ENCODE measurements at places on chromosomes 4 and X.

GRCh38 chr4:5912614-5913019 is 19.7 kb upstream of the CRMP1 start:
- no peak for DNase-seq

DNA sequence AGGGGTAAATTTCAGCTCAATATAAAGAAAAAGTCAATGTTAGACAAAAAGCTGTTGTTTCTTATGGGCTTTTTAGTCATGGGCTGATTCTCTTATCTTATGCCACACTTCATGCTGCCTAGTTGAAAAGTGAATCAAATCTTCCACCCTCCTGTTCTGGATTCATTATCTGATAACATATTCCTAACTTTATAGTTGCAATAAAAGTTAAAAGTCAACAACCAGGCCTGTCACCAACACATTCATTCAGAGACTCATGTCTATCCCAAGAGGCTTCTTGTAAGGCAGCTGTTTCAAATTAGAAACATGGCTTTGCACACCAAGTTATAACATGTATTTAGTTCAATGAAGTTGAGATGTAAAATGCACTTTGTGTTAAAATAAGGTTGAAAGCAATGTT is 243.8 kb downstream of the ADAMTS3 start:
- no peak for DNase-seq

- no peak for DNase-seq
Measured at GRCh38 chr4:3269105-3269927, 20.4 kb downstream of the MSANTD1 start.

- DNase-seq: no peak
Measured at GRCh38 chr4:90624781-90625180, 497.6 kb downstream of the CCSER1 start.

DNA sequence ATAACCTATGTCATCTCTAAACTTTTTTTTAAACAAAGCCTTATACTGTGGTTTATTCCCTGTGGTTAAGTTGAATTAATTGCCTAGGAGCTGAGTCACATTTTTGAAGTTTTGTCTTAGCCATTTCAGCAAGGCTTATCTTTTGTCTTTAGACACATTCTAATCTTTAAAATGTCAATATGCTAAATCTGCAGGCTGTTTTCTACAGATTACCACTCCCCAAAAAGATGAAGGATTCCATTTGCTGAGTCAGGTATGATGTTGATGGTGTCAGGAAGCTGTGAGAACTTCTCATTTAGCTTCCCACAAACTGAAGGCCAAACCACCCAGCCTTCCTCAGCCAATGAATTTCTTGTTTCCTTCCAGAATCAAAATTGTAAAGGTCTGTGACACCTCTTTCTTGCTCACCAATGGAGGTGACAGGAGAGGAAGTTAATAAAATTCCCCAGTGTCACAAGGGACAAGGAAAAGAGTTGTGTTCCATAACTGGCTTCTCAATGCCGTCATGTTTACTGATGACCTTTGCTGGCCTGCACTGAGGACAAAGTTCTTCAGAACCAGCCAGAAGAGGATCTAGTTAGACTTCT is 3.7 kb upstream of the CXCL6 start:
- no peak for DNase-seq

GRCh38 chr4:685679-686412 is 3.1 kb downstream of the SLC49A3 start:
- DNase-seq: no peak

DNA sequence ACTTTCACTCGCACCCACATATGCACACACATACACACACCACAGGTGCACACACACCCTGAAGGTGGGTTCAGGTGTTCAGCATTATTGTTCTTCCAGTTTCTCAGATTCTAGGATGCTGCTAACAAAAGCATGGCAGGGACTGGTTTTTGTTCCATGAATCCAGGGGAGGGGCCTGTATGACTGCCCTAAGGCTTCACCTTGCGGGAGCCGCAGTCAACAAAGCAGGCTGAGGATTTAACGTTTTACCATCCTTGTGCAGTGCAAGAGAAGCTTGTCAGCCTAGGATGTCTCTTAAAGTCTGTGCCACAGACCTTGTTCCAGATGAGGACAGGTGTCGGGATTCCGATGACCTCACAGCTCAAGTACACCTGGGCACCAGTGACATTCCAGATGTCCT is 61.8 kb downstream of the POLR2B start:
- no peak for DNase-seq

- DNase-seq: no peak
Measured at GRCh38 chr4:107213880-107214279, 177.8 kb upstream of the DKK2 start.

DNA sequence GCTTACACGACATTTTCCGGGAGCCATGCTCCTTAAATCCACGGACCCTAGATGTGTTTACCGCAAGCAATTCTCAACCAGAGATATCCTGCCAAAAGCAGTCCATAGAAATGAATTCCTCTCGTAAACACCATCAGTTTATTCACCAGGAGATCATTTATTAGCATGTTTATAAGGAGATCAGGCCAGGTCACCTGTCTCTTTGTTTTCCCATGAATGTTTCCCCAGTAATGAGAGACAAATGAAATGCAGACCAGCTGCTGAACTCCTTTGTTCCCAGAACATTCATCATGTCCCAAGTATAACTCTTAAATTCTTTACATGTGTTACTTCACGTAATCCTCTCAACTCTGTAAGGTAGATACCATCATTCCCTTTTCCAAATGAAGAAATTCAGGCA is 137.1 kb downstream of the DDX53 start:
- DNase-seq: no peak

DNA sequence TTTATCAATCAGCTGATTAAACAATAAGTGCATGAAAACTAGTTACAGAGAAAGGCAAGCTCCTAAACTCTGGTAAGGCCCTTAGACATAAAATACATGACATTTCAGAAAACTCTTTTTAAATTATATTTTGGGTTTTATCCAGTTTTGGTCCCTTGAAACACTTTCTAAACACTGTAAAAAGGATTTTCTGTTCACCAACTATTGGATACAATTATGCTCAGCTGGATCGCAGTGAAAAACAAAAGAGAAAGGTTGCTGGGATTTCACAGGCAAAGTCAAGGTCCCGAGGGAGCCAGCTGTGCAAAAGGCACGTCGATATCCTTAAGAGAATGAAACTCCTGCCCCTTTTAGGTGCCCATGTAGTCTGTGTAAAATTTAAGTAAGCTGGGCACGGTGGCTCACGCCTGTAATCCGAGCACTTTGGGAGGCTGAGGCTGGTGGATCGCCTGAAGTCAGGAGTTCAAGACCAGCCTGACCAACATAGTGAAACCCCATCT is 1018.4 kb upstream of the INTU start:
- no peak for DNase-seq

- DNase-seq: no peak
Measured at GRCh38 chr4:40240040-40240653, 43.3 kb downstream of the RHOH start.

- no peak for DNase-seq
Measured at GRCh38 chrX:46803140-46803539, 33.7 kb upstream of the RP2 start.

DNA sequence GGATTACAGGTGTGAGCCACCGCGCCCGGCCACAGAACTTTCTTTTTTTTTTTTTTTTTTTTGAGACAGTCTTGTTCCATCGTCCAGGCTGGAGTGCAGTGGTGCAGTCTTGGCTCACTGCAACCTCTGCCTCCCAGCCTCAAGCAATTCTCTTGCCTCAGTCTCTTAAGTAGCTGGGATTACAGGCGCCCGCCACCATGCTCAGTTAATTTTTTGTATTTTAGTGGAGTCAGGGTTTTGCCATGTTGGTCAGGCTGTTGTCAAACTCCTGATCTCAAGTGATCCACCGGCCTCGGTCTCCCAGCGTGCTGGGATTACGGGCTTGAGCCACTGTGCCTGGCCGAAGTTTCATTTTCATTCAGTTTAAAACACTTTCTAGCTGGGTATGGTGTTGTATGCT is 16.4 kb downstream of the FAM193A start:
- DNase-seq: no peak

DNA sequence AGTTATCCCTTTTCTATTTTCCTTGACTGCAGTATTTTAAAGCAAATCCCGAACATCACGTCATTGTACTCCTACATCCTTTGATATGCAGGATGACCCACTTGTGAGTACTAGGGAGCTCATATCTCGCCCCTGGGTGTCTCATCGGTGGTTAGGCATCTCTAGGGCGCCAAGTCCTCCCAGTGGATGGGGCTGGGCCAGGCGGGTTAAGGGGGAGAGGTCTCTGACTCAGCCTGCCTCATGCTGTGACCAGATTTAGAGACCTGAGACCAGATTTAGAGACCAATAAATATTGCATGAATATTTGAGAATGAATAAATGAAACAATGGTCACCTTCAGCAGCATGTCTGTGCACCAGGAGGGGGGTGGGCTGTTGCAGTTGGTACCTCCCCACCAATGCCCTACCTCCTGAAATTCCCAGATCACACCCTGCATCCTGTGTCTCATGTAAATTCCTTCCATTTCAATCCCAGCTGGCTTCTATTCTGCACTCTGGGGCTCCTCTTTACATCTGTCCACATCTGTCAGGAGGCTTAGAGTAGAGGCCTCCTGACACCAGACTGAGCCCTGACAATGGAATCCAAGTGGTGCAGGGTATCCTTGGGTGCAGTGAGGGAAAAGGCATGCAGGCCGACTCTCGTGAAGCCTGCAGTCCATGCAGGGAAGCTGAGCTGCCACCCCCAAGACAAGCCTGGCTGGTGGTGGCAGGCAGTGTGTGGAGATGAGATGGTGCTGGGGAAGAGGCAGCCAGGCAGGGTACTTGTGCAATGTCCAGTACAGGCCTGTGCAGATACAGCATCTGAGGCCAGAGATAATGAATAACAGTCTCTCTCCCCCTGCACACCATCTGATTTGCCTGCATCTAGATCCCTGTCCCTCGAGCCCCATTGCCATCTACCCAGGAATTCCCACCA is 5.2 kb downstream of the APLN start:
- no peak for DNase-seq

DNA sequence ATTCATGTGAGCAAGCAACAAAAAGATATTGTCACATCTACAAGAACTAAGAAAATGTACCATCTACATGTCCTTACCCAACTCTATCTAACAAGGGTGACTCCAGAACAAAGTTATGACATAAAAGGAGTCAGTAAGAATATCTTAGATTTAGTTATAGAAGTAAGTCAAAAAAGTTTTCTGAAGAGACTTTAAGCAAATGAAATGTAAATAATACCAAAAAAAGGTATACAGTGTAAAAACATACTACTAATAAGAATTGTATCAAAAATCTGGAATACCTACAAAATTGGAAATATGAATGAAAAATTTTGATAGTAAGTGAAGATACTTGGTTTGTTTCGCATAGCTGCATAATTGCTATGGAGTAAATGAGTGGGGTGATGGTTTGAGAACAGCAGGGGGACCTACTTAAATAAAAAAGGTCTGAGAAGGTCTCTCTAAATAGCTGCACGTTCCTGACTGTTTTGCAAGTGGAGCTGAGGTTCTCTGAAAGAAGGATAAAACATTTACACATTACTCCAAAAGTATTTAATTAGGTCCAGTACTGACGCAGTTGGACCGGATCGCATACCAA is 51.0 kb upstream of the ENPP6 start:
- DNase-seq: no peak

- no peak for DNase-seq
Measured at GRCh38 chr4:123651536-123652180, 255.1 kb downstream of the SPRY1 start.

DNA sequence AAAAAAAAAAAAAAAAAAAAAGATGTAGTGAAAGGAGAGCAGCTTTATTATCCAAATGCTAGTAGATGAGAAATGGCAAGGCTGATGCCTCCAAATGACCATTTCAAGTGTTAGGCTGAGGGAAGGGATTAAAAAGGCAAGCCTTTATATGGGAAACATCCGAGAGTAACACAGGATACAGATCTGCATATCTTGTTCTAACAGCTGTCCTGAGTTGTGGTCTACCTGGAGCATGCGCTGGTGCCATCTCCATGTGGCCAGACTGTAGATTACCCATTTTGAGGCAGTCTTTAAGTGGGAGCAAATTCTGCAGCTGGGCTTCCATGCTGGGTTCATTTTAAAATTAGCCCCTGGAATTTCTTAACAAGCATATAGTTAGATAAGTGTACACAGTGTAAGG is 26.0 kb upstream of the ELF2 start:
- no peak for DNase-seq
